ENCODE measurements at places on chromosomes 16 and 17. TPM values are rescaled to one million over a fixed set of nuclear protein-coding genes. Genes with fewer than 3 reads are reported as not detected.

Gene BPTF
- 95.6 TPM for total RNA-seq

Gene KRTAP4-3
- total RNA-seq, result not detected

Gene DNAJA2
- total RNA-seq, result 89.8 TPM

Gene ITGAD
- total RNA-seq, result not detected

Gene TXNDC17
- 114 TPM for total RNA-seq

Gene TBC1D3
- not detected for total RNA-seq

Gene MARVELD3
- 28.5 TPM for total RNA-seq

Gene PRSS21
- total RNA-seq, result 77.4 TPM

Gene SOX15
- total RNA-seq, result 124 TPM

Gene MGAT5B
- 13.9 TPM for total RNA-seq

Gene CTRB2
- not detected for total RNA-seq

Gene SLC4A1
- total RNA-seq, result not detected

Gene DYNLRB2
- not detected for total RNA-seq

Gene CD68
- 27.0 TPM for total RNA-seq

Gene FAM234A
- 131 TPM for total RNA-seq

Gene TENT4B
- total RNA-seq, result 11.4 TPM

Gene TBX4
- total RNA-seq, result not detected

Gene MMP2
- 1.6 TPM for total RNA-seq

Gene KLHL10
- total RNA-seq, result not detected

Gene C1QTNF8
- not detected for total RNA-seq

Gene HOXB6
- 27.9 TPM for total RNA-seq
